Stimulated activated CD4-positive, alpha-beta T cell treated with anti-CD3 and anti-CD28 coated beads, Interleukin-1b, Interleukin-23, amount 100 ng/mL, for 1 hour (primary cell): ENCODE measurements at places on chromosomes 6 and 20.

GRCh38 chr6:112109262-112109661 lies 21.9 kb downstream of the FAM229B start:
- DNase-seq, result no peak

DNA sequence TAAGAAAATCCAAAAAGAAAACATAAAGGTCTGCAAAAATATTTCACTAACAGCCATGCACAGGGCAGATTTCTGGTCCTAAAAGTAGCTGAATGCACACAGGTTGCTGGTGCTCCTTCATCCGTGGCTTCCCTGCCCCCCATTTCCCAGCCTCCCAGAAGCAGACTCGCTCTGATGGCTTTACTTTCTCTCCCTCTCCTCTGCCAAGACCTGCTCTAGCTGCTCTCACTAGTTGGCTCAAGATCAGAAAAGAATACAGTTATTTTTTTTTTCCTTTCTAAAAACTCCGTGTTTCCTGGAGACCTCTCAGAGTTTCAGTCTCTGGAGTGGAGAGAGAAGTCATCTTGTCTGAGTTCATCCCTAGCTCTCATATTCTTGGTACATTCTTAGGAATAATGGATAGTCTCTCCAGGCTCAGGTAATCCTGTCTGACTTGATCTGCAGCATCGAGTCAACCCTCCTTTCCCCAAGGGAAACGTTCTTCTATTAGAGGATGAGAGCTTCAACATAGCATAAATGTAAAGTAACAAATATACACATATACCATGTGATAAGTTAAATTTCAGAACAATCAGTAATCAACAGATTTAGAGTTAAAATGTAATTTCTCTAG lies 214.2 kb downstream of the TBC1D7 start:
- DNase-seq, result no peak

GRCh38 chr6:96809119-96809518 lies 28.2 kb downstream of the GPR63 start:
- no peak for DNase-seq

DNA sequence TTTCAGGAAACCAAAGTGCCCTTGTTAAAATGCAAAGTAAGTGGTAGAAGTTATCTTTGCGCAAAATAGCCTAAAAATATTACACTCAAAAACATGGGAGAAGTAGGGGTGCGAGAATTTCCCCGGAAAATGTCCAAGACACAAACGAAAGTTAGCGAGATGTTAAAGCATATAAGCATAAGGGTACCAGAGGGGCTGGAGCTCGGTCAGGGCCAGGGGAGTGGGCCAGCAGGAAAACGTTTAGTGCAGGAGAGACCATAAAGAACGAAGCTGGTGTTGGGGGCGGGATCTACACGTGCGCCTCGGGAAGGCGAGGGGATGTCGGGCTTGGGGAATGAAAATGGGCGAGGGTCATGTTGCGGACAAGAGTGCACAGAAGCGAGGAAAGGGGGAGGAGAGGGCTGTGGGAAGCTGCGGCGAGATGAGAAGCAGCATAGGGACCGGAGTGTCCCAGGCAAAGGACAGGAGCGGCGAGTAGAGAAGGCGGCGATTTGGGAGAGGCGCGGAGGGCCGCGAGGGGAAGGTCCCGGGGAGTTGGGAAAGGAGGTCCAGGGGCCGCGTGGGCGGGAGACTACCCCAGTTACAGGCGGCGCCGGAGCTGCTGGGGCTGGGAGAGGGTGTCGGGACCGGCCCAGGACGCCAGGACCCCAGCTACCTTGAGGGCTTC lies 600 bp downstream of the XPO5 start:
- DNase-seq, result no peak

DNA sequence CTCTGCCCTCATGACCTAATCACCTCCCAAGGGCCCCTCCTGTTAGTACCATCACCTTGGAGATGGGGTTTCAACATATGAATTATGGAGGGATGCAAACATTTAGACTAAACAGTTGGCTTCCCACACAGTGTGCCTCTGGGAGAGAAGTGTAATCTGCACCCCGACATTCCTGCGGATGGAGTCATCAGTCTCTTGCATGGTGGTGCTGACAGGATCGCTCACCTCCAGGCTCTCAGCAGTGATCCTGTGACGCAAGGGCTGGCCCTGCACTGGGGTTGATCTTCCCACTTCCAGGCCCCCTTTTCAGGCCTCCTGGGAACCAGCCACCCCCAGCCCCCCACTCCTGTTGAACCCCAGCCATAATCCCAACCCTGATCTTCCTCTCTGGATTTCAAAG lies 16.0 kb upstream of the PI16 start:
- no peak for DNase-seq

DNA sequence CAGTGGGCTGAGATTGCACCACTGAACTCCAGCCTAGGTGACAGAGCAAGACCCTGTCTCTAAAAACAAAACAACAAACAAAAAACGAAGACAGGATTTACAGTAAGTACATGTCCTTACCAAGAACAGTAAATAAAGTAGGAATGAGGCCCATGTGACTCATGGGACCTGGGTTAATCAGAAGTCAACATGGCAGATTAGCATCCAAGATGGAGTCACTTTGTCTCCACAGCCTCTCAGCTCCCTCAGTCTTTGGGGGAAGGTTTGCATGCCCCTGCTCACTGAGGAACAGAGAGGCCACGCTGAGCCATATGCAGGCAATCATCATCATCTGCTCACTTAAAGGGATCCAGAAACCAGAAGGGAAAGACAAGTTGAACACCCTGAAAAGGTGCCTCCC lies 7.8 kb upstream of the MUC22 start:
- no peak for DNase-seq

- DNase-seq, result no peak
These were observed 279.2 kb upstream of the FERMT1 start for GRCh38 chr20:6401893-6402557.

DNA sequence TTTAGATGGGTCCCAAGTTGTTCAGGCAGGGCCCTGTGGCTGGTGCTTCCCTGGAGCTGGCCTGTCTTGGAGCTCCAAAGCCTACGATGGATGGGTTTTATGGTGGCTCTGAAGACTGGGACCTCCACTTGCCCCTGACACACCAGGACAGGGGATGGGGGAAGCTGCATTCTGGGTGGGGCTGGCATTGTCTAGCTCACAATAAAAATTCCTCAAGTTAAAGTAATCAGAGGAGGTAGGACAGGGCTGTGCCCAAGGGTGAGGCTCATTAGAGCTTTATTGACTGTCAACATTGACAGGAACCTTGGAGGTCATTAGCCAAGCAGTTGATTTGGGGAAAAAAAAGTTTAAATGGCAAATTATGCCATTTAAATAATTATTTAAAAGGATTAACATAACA lies 35.7 kb downstream of the TFAP2C start:
- no peak for DNase-seq

GRCh38 chr20:2671977-2672376 lies 8.0 kb upstream of the IDH3B start:
- DNase-seq, result no peak

GRCh38 chr20:61748376-61748775 lies 317.3 kb downstream of the TAF4 start:
- DNase-seq, result no peak

DNA sequence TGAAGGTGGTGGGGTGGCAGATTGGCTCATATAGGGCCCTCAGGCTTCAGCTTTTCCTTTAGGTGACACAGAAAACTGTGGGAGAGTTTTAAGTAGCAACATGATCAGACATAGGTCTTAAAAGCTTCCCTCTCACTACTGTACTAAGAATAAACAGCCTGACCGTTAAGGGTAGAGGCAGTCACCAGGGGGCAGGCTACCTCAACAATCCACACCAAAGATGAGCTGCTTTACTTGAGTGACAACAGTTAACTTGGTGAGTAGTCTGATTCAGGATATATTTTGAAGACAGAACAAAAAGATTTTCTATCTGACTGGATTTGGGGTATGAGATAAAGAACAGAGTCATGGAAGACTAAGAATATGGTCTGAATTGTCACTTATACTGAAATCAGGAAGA lies 193.1 kb upstream of the SHLD1 start:
- DNase-seq, result no peak

DNA sequence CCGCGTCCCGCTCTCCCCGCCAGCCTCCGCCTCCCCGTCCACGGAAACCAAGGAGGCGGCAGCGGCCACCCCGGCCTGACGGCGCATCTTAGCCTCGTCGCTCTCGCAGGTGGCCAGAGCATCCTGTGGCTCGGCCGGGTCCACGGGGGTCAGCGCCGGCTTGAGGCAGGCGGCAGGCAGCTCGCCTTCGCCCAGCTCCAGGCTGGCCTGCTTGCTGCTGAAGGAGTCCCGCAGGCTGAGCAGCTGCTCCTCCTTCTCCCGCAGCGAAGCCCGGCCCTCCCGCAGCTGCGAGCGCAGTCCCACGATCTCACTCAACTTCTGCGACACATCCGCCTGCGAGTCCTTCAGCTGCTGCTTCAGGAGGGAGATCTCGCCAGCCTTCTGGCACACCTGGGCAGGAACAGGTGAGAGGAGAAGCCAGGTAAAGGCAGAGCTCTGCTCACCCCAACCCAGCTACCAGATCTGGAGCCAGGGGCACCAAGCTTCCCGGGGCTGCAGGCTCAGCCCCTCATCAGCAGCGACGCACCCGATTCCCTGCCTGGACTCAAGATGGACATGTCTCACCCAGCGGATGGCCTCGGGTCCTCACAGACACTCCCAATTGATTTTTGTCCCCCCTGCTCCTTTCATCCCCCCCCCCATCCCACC lies 5.2 kb upstream of the FASTKD5 start:
- no peak for DNase-seq

- no peak for DNase-seq
These were observed 47.5 kb downstream of the KIAA1755 start for GRCh38 chr20:38212806-38213606.

DNA sequence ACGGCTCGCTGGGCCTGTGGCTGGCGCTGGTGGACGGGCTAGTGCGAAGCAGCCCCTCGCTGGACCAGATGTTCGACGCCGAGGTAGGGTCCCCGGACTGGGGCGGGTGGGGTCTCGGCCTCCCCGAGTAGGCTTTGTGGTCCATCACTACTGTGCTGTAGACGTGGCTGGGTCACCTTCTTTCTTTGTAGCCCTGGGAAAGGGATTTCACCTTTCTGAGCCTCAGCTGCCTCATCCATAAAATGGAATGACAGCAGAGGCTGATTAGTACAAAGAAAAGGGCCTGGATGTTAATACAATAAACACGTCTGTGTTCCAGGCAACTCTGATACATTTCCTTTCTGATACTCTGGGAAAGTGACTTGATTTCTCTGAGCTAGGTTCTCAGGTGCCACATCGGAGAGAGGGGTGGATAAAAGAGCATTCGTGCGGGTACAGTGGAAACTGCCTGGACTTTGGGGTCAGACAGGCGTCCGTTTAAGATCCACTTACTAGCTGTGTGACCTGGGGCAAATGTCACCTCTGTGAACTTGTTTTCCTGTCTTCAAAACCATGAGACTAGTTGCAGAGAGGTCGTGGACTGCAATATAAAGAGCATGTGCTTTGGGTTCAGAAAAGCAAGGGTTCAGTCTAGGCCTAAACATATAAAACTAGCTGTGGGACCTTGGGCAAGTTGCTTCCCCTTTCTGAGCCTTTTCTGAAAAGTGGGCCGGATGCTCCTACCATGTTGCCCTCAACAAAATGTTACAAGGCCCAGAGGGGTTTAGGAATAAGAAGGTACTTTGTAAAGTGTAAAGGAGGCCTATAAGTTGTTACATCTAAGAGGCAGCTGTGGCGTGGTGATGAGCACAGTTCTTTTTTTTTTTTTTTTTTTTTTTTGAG lies 896 bp downstream of the SYS1 start:
- DNase-seq, result no peak

DNA sequence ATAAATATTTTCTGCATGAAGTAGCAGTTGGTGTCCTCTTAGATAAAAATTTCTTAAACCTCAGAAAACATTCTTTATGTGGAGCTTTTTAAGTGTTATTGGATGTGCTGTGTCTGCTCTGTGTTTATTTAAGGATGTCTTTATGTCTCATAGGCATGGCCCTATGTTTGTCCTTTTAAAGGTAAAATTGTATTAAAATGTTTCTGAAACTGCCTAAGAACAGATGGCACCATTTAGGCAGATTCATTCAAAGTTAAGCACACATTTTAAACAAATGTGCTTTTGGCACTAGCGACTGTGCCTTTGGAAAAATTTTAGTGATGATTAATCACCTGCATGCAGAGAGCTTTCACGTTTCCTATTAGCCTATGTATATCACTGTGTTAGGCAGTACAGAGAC lies 125.2 kb downstream of the KIF6 start:
- no peak for DNase-seq

DNA sequence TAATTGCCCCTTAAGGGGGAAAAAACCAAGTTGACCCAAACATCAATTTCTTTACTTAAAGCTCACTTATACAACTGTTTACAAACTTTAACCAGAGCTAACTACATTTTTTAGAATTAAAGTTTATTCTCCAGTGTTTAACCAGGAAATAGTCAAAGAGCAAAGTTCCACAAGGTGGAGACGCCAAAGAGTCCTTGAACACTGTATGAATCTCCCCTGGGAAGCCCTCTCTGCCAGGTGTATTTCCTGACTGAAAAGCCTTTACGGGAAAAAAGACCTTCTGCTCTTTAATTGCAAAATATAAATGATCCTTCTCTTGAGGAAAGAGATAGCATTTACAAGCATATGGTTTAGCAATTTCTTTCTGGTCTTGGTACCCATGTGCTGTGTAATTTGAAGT lies 36.2 kb downstream of the BTBD9 start:
- no peak for DNase-seq

DNA sequence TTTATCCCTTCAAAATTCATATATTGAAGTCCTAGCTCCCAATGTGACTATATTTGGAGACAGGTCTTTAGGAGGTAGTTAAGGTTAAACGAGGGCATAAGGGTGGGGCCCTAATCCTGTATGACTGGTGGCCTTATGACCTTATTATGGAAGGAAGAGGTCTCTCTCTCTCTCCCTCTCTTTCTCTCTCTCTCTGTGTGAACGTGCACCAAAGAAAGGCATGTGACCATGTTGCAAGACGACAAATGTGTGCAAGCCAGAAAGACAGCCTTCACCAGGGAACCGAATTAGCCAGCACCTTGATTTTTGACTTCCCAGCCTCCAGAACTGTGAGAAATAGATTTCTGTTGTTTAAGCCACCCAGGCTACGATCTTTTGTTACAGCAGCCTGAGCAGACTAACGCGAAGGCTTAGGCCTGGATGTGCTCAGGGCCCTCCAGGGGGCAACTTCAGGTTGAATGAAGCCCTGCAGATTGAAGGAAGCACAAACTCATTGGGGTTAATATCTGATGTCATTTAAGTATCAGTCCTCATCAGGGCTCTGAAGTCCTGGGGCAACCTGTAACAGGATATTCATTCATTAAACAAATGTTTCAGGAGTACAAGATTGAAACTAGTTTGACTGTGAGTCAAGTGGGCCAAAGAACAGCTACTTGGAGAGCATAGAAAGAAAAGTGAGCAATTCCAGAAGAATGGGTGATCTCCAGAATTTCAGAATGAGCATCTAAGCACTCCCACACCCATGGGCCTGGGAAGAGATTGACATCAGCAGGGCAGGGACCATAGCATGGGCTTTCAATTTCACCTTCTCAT lies 157.4 kb upstream of the TNFAIP3 start:
- no peak for DNase-seq

DNA sequence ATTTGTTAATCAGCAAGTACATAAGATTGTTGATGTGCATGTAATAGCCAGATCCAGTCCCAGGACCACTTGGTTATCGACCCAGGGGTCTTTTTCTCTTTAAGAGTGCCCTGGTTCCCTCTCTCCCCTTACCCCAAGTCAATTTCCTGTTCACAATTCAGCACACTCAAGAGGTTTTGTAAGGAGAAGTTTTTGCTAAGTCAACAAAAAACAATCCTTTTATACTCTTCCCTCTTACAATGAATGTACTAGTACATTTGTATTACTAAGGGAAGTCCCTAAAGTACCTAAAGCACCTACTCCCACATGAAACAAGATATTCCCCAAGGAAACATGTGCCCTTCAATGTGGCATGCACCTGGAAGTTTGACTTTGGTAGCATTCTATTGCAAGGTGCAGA lies 1.6 kb upstream of the NT5DC1 start:
- DNase-seq, result no peak
